Heart right ventricle (tissue), 16 donors: ENCODE measurements at places on chromosomes 2 and 18. TPM values are rescaled to one million over a fixed set of nuclear protein-coding genes. Genes with fewer than 3 reads are reported as not detected.

DNA sequence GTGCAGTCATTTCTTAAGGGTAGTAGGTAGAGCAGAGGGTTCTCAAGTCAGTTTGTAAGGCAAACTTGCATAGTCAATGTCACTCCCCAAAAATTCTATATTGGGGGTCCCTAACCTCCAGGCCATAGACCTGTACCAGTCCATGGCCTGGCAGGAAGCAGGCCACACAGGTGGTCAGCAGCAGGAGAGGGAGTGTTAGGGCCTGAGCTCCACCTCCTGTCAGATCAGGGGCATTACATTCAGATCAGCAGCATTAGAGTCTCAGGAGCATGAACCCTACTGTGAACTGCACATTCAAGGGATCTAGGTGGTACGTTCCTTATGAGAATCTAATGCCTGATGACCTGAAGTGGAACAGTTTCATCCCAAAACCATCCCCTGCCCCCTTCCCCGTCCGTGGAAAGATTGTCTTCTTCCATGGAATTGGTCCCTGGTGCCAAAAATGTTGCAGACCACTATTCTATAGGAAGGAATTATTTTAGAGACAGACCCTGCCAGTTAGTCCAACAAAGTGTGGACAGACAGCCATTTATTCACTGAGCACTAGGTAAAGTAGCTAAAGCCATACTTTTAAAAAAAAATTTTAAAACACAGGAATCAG, 6.7 kb downstream of the COA5 start:
- DNase-seq = no peak

DNA sequence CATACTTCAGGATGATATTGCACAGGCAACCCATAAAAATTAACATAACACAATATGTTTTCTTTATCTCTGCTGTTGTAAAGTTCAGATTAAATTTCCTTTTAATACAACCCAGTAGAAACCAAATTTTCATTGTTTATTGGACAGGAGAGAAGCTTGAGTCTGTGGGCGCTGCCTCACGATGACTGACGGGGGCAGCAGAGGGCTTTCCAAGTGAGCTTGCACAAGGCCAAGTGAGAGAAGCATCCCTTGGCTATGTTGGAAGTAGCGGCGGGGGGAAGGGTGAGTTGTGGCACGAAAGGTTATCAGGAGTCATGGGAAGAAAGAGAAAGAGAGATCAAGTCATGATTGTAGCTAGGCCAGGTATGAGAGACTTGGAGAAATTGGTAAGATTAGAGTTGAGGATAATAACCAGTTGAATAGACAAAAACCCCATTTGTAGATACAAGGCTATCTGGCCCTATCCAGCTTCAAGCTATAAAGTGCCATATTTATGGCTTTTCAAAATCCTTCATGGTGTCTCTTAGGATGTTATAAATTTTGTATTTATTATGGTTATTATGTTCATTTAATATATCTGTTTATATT, 413.7 kb upstream of the FAM98A start:
- peak; percentile 35 for DNase-seq

GRCh38 chr18:52000435-52000834, 339.6 kb upstream of the DCC start:
- DNase-seq = no peak

- DNase-seq = no peak
Observed at GRCh38 chr18:79607361-79607952, 72.1 kb upstream of the CTDP1 start.

GRCh38 chr2:149330127-149331022, at the start of gene LYPD6:
TSS of gene LYPD6 (plus strand) at chr2:149330587. CDS start at chr2:149437709, 107,122 bp downstream.
- DNase-seq = peak; percentile 48

The DNAJB2 gene
- polyA plus RNA-seq = 148 TPM

DNA sequence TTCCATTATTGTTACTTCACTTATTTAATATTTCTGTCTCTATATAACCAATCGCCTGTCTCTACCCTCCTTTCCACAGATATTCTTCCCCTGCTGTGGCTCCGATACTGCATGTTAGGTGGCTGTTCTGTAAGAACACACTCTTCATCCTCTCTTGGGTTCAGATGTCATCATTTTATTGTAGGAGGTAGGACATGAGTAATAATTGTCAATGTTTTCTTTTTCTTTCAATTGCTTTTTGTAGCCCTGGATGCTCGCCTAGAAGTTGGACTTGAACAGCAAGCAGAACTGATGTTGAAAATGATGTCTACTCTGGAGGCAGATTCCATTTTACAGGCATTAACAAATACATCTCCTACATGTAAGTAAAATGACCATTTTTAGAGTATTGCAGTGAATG, 128.6 kb downstream of the BIRC6 start:
- DNase-seq = no peak

GRCh38 chr2:46294176-46294836, 2.9 kb upstream of the EPAS1 start:
- no peak for DNase-seq

DNA sequence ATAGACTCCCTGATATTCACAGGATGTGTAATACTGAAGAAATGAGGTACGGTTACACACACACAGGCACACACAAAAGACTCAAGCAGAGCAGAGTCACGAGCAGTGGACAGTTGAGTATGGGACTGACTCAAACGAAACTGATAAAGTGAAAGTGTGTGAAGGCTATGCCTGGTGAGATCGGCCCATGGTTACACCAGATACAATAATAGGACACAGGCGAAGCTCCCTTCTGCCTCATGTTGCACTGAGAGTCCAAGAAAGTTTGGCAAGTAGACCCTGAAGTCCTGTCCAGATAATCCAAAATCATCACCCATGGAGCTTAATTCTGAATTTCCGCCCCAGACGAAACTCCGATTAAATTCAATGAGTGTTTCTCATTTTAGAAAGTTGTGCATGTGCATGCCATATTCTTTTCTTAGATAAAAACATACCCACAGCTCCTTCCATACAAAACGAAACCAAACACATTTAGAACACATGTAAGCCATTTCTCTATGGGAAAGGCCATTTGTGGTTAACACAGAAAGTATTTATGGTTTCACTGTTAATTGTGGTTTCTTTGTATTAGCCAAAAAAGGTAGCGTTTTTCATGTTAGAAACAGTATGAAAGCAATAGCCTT, 567.6 kb downstream of the PLCL1 start:
- DNase-seq = no peak

The IL36A gene
- polyA plus RNA-seq = not detected

The AQP12B gene
- 0.03 TPM for polyA plus RNA-seq

DNA sequence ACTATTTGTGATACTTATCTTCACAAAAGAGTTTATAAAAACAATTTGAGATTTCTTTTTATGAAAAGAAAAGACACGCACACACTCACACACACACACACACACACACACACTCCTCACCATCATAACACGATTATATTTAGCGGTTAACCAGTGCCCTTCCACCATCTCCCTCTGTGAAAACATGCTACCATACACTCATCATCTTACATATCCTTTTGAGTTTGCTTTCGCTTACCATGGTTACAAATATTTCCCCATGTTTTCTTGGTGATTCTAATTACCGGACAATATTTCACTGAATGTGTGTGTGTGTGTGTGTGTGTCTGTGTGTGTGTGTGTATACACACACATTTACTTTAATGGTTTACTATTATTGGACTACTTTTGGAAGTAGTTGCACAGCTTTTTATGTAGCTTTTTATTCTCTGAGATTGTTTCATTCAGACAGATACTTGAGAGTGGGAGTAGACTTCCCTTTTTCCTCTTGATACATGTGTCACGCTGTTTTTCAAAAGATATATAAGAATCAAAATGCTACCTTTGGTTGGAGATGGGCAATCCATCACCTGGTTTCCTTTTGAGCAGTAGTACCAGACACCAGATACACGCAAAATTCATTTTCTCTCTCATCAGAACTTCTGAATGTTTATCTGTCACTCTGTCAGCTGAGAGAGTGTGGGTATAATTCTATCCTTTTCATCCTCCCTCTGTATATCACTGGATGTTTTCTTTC, 138.1 kb downstream of the SETBP1 start:
- no peak for DNase-seq

DNA sequence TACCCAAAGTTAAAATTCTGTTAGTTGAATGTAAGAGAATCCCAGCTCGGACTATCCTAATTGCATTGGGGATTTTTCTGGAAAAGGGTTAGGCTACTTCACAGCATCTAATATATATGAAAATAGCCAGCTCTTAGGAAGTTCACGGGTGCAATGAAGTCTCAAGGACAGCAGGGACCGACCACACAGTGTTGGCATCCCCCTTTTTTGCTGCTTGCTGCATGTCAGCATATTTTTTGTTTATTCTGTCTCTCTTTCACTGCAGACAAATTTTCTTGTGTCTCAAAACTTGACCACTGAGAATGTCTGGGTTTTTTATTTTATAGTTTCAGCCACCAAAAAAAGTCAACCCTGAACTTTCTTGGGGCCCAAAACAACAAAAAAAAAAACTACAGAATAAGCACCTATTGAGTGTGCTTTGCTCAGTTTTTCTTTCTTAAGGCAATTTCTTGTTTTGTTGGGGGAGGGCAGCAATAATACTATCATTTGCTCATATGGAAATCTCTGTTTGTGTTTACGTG, 535.6 kb downstream of the CNTNAP5 start:
- DNase-seq = no peak

The SCN1A gene
- polyA plus RNA-seq = 0.22 TPM
